ENCODE measurements at places on chromosomes 5 and 9.
A peak's percentile ranks its signal among the peaks of the same experiment; 100 is the strongest.

GRCh38 chr5:151151793-151152192, 5.8 kb downstream of the ANXA6 start:
- DNase-seq = peak; percentile 86

DNA sequence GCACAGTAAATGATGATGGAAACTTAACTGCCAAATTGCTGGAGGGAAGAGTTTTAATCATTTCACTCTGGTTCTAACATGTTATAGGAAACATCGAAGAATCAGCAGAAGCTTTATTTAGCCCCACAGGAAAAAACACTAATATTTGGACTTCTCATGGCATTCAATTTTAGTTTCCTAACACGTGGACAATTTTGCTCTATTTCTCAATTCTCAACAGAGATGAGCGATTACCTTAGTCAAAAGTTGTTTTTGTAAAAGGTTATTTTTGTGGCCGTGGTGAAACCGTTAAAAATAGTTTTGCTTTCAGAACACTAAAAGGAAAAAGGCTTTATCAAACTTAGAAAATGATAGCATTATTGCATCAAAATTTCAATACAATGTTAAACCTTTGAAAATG, 235.2 kb downstream of the PLK2 start:
- DNase-seq = no peak

GRCh38 chr5:884345-885126, 8.1 kb downstream of the BRD9 start:
- no peak for DNase-seq

DNA sequence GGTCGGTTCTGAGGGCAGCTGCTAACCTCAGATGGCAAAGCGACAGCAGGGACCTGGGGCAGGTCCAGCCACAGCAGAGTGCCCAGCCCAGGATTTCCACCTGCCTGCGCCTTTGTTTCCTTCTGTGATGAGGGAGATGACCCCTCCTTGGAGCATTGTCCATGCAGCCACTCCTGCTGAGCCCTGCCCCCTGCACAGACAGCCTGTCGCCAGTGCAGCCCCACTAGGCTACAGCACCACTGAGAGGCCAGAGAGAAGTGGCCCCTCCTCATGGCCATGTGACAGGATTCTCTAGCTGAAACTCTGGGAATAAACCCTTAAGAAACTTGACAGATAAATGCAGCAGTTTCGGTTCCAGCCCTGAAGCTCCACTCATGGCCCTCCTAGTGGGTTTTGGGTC, 10.5 kb upstream of the MRNIP start:
- DNase-seq = no peak

- DNase-seq = no peak
These were observed 125.5 kb downstream of the CDK5RAP2 start for GRCh38 chr9:120454467-120454866.

GRCh38 chr5:36658038-36658756, 51.8 kb downstream of the SLC1A3 start:
- peak; percentile 7 for DNase-seq
